NCI-H1436 (cell line): ENCODE measurements at places on chromosomes 1 and 21.

- no peak for DNase-seq
Measured at GRCh38 chr1:202225131-202225530, 31.5 kb downstream of the LGR6 start.

GRCh38 chr21:36111238-36111637, 23.6 kb upstream of the CBR3 start:
- no peak for DNase-seq

DNA sequence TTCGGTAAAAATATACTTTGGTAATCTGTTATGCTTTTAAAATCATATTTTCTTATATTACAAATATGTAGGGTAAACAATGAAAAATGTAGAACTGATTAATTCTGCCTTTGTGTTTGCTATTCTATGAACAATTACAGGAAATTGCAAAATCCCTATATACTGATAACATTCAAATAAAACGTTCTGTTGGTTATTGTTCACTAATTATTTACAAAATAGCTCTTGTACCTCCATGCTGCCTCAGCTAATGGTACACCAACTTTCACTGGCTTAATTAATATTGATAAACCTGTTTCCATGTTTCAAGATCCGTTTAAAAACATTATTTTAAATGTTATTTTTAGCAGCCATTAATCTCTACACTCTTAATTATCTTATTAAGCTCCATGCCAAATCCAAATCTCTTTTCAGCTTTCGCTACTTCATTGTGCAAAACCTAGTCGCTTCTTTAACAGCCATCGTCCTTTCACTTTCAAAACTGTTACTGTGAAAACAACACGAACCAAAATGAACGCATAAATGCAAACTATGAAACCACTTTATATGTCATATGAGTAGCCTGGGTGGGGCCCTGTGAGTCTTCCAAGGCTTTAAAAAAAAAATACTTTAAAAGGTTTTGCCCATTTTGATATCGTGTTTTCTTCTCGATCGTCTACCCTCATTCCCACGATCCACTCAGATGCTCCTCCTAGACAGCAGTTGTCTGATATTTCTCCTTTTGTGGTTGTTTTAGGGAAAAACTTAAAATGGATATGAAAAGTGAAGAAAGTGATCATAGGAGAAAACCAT, 807.1 kb downstream of the USP25 start:
- DNase-seq = no peak

- no peak for DNase-seq
Measured at GRCh38 chr1:39646232-39647081, 7.0 kb upstream of the HEYL start.

DNA sequence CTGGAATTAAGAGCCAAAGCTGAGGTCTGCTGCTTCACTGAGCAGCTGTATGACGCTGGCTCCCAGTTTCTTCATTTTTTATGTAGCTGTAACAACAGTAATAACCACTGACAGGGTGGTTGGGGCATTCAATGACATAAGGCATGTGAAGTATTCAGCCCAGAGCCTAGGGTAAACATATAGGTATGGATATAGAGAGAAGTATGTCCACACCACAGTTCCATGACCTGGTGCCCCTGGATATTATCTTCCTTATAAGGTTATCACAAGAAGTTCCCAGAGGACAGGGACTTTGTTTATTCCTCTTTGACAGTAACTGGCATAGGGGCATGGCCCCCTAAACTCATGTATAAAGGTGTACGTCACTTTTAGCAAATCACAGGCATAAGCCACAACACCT, 14.7 kb downstream of the RAB42 start:
- no peak for DNase-seq

DNA sequence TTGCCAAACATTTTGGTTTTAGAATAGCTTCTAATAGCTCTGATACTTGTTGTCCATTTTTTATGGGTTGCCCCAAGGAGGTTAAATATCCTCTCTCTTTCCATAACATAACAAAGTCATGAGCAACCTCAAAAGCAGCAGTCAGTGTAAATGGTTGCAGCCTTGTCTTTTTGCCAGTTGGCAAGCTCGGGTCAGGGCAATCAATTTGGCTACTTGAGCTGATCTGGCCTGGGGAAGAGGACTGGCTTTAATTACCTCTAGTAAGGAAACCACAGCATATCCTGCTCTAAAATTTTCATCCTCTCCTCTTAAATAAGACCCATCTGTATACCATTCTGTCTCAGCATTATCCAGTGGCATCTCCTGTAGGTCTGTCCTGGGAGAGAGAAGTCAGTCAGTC, 21.2 kb upstream of the FMO4 start:
- no peak for DNase-seq

DNA sequence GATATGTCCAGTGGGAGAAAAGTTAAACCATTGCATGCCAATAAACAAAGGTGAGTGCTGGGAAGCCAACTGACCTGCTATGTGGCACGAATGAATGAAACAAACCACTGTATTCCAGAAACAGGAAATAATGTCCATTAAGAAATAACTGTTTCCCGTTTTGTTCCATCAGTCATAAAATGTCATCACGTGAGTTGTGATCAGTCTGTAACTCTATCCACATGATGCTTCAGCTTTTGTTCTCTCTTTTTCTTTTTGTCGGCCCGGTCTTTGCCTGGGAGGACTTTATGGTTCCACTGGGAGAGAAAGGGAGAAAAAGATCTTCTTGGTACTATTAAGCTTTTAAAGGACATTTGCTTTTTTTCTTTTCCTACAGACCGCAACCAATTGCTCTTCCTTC, 179.9 kb downstream of the TGFB2 start:
- no peak for DNase-seq

GRCh38 chr1:145979746-145980456, 15.4 kb downstream of the POLR3GL start:
- no peak for DNase-seq

GRCh38 chr1:229238674-229239415, 32.1 kb upstream of the RAB4A start:
- DNase-seq = no peak

DNA sequence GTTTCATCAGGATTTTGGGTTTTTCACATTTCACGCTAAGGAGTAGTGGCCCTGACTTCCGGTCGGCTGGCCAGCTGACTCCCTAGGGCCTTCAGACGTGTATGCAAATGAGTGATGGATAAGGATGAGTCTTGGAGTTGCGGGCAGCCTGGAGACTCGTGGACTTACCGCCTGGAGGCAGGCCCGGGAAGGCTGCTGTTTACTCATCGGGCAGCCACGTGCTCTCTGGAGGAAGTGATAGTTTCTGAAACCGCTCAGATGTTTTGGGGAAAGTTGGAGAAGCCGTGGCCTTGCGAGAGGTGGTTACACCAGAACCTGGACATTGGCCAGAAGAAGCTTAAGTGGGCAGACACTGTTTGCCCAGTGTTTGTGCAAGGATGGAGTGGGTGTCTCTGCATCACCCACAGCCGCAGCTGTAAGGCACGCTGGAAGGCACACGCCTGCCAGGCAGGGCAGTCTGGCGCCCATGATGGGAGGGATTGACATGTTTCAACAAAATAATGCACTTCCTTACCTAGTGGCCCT, 23.1 kb upstream of the TNFRSF1B start:
- DNase-seq = no peak
